Gastroesophageal sphincter (tissue), 4 donors: ENCODE measurements at places on chromosomes 5 and 9. TPM values are rescaled to one million over a fixed set of nuclear protein-coding genes. Genes with fewer than 3 reads are reported as not detected.
A peak's percentile ranks its signal among the peaks of the same experiment; 100 is the strongest.

The CTXN3 gene
- total RNA-seq = not detected

The MPDZ gene
- total RNA-seq = 102 TPM

The CYLC2 gene
- not detected for total RNA-seq

The HAPLN1 gene
- total RNA-seq = 1.8 TPM

GRCh38 chr5:136037001-136037705 is 8.4 kb downstream of the TGFBI start:
- ATAC-seq = peak; percentile 52

DNA sequence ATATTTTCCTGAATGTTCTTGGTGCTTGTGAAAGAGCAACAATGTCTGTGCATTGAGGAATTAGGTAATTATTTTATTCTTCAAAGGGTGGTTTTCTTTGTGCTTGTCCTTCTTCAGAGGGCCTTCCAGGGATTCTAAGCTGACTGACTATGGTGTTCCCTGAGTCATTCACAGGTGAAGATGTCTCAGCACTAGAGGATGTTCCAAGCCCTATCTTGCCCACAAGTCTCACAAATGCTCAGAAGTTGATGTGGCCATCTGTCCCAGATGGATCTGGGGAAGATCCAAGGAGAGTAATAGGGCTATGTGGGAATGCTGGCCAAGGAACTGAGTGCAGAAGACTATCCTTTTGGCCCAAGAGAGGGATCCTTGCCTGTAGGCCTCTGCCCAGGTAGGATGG is 120.9 kb downstream of the ADAMTSL1 start:
- no peak for ATAC-seq

DNA sequence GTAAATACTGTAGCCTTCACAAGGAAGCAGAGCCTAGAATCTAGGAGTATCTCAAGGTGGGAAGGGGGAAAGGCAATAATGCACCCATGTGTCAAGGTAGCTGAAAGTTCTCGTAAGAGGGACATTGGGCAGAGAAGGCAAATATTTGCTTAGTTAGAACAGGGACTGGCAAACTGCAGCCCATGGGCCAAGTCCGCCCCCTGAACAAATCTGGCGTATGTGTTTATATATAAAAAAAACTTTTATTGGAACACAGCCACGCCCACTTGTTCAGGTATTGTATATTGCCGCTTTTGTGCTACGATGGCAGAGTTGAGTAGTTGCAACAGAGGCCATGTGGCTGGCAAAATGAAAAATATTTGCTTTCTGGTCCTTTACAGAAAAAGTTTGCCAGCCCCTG is 16.1 kb downstream of the KCNN2 start:
- ATAC-seq = no peak

- ATAC-seq = no peak
Observed at GRCh38 chr5:19880458-19880857, 107.5 kb downstream of the CDH18 start.
